ENCODE measurements at places on chromosomes 6 and 20.

DNA sequence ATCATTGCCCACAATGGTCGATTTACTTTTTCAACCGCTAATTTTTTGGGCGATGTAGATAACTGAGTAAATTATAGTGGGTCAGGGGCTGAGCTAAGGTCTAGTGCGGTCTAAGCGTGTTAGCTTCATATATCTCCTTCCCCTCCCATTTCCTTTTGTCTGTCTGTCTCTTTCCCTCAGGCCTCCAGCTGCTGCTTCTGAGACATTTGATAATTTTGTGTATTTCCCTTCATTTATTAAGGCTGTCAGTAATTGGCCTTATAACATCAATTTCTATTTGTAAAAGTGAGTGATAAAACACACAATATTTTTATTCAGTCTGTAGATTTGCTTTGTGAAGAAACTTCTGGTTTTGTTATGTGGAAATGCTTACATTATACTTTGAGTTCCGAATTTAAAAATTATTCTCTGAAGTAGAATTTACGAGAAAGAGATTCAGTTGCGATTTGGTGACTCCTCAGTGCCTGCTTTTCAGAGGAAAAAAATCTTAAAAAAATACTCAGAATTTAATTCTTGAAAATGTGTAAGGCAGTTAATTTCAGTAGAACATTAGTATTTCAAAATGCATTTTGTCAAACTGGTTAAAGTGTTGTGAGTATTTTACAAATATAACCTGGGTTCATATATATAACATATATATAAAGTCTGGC, 1.4 kb downstream of the TMEM170B start:
- DNase-seq: no peak

GRCh38 chr6:44608175-44608574, 220.7 kb downstream of the CDC5L start:
- no peak for DNase-seq

- DNase-seq: no peak
Observed at GRCh38 chr6:64074981-64075380, 439.4 kb downstream of the PHF3 start.

- no peak for DNase-seq
Observed at GRCh38 chr6:51129043-51129442, 310.4 kb downstream of the TFAP2B start.

- no peak for DNase-seq
Observed at GRCh38 chr6:108091288-108091687, 16.7 kb upstream of the OSTM1 start.

DNA sequence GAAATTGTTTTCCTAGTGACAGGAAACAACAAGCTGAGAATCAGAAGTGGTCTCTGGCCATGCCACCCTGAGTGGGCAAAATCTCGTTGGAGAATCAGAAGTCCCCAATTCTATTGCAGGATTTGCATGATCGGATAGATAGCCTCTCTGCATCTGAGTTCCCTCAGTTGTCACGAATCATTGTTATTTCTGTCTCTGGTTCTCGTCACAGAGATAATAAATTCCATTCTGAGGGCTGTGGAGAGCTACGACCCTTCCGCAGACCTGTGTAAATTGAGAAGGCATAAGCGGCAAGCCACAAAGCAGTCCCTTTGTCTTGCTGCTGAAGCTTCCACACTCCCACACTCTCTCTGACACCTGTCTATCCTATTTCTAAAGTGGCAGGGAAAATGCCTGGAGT, 102.4 kb upstream of the CNR1 start:
- no peak for DNase-seq

GRCh38 chr20:48722737-48723191, 105.0 kb downstream of the PREX1 start:
- DNase-seq: no peak

GRCh38 chr6:98576791-98577190, 257.6 kb upstream of the POU3F2 start:
- no peak for DNase-seq

- no peak for DNase-seq
Observed at GRCh38 chr6:26109772-26110171, 22.5 kb downstream of the HFE start.

DNA sequence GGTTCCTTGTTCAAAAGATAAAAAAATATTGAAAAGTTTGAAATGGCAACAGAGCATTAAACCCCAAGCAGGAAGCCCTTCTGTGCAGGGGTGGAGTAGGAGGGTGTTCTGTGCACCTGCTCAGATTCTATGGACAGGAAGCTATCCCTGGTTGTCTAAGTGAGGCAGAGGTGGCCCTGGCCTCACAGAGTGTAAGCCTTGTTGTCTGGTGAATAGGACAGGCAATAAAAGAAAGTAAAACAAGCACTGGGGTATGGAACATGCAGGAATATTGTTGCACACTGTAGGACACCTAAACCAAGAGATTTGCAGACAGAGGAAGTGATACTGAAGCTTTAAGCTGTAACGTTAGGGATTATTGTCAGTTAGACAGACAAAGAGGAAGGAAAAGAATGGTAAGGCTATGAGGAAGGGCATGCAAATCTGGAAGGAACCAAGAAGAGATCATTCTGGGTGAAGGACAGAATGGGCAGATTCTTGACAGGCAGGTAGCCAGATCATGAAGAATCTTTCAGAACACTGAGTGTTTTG, 66.8 kb downstream of the TBC1D7 start:
- no peak for DNase-seq

GRCh38 chr6:136398453-136398852, 108.8 kb upstream of the BCLAF1 start:
- no peak for DNase-seq

- no peak for DNase-seq
Observed at GRCh38 chr6:100112855-100113508, 119.0 kb upstream of the MCHR2 start.

DNA sequence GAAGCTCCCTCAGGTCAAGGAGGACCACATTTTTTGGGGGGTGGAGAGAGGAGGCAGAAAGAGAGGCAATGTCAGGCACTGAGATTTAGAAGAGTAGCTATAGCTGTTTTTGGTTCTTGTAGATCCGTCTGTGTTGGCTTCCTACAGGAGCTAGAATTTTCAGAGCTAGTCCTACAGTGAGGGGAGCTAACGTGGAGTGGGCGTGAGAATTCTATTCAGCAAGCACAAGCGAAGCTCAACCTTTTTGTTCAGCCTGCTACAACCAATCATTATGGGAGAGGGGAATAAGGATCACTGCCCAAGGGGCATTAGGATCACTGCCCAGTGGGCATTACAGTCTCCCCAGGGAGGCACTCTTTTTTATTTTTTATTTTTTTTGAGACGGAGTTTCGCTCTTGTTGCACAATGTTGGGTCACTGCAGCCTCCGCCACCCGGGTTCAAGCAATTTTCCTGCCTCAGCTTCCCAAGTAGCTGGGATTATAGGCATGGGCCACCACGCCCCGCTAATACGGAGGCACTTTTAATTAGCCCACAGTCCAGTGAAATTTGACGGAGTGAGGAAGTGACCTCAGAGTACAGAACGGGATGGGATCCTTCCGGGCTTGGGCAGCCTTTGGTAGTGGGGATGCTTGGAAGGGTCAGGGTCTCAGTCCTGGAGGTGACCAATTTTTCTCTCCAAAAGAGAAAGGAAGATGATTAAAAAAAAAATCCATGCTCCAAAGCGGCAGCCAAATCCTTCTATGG, 1.1 kb upstream of the PANK2 start:
- no peak for DNase-seq

DNA sequence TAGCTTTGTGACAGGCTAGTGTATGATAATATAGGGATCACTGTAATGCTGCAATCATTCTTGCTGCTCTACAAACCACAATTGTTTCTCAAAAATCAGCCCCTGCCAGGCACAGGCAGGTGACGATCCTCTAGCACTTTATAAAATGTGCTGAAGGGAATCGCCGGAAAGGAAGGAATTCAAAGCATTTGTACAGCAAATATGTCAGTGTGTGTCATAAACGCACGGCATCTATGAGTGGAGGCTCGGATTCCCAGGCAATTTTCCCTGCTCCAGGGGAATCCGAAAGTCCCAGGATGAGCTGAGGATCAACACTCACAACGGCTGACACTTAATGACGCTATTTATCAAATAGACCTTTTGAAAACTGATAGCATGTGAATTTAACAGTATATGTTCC, 1.4 kb downstream of the PHACTR1 start:
- no peak for DNase-seq

GRCh38 chr6:163085861-163086623, 328.5 kb upstream of the QKI start:
- DNase-seq: no peak

- no peak for DNase-seq
Observed at GRCh38 chr20:10357061-10357708, 76.8 kb downstream of the MKKS start.

DNA sequence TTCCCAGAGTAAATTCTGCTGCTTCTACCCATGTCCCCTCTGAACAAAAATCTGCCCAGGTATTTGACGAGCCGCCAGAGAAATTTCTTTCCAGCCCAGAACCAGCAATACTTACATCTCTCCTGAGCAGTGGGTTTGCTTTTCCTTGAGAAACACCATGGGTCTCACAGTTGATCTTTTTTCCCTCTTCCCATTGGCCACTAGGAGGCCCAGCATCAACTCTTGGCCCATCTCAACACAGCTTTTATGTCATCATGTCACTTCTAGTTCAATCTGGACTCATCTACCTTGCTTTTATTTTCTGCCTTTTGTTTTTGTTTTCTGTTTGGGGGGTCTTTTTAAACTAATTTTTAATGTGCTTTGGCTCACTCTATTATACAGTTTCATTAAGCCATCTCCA, 18.8 kb downstream of the MAFB start:
- DNase-seq: no peak

- no peak for DNase-seq
Observed at GRCh38 chr20:25739615-25740320, 43.1 kb upstream of the ZNF337 start.

DNA sequence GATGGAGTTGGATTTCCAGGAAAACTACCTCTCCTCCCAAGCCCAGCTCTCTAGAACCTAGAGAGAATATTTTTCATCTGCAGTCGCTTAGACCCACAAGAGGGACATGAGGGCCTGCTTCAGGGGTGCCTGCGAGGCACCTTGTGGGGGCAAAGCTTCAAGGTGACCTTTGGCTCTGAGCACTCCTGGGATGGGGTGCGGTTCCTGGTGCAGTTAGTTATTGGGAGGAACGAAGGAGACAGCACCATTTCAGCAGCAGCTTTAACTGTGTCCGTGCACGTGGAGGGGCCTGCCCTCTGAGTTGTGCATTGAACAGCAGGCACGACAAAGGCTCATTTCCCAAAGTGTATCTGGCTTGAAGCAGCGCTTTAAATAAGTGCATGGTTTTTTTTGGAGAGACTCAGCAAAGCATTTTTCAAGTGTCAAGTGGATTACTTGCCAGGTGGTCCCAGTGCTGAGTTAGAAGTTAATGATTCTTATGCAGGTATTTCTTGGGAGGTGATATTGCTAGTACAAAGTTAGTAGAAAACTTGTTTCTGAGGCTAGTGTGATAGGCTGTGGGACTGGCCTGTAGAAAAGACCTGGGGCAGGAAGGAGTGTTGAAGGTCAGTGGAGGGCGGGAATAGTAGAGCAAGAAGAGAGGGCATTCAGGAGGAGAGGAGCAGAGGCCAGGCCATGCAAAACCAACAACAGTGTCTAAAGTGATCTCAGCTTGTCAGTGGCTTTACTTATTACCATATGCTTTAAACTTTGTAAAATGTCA, 3.8 kb downstream of the IGF2R start:
- no peak for DNase-seq

DNA sequence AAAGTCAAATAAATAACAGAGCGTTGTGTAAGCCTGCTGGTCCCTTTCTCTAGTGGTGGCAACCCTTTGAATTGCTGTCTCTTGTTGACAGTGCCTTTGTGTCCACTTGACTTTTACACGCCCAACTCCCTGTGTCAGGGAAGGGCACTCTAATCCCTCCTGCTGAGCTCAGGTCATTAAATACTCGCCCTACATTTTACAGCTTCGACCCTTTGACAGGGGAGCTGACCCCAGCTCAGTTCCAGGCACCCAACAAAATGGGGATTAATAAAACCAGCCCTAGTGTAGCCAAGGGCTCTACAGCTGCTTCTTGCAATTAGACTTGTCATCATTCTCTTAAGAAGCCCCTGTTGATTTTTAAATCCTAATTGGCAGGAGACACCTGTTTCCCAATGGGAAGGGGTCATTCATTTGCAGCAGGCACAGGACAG, 308.2 kb downstream of the EYA4 start:
- no peak for DNase-seq

- DNase-seq: no peak
Observed at GRCh38 chr6:111474106-111474505, 8.9 kb downstream of the REV3L start.

DNA sequence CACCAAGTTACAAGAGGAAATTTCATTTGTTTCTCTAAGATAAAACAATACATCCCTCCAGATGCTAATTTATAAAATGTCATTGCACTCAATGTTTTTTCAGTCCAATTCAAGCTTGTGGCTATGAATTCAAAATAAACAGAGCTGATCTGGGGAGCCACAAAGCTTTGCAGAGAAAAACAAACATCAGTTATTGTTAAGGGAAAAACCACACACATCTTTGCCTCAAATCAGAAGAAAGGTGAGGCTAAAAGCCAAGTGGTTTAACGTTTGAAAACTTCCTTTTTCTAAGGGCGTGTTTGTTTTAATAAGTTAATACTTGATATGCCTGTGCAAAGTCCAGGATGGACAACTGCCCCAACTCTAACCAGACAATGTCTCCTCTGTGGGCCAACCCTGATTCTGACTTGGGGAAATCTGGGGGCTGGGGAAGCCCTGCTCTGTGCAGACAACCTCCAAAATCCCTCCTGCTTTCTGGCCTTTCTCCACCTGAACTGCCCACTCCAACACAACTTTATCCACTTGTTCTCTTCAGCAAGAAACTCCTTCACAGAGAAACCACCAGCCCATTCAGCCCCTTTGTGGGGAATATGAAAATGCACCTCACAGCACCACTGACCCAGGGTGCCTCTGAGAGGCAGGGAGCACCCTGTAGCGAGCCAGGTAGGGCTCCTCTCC, 44.6 kb upstream of the NT5E start:
- no peak for DNase-seq

DNA sequence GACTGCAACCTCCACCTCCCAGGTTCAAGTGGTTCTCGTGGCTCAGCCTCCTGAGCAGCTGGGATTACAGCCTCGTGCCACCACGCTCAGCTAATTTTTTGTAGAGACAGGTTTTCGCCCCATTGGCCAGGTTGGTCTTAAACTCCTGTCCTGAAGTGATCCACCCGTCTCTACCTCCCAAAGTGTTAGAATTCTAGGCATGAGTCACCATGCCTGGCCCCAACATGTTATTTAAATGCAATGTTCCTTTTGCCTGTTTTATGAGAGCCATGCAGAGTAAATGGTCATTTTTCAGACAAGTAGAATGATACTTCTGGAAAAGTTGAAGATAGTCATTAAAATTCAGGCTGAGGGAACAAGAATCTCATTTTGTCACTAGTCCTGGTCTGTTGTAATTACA, 43.8 kb upstream of the RPS6KA2 start:
- DNase-seq: no peak

- DNase-seq: no peak
Observed at GRCh38 chr6:5833120-5833519, 173.6 kb downstream of the NRN1 start.

DNA sequence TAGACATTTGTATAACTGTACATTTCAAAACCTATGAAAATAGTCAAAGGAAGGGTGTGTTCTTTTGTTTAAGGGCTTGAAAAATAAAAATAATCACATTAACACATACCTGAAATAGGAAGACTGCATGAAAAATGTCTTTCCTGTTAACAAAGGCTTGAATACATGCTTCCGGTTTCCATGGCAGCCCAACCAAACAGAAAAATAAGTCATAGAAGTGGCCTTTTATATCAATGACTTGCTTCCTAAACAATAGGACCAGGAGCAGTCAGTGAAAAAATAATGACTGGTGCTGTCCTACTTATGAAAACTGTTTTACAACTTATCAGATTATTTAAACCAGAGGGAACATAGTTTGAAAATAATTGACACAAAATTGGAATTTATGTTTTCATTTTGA, 412.6 kb upstream of the PLCB4 start:
- DNase-seq: no peak

- peak; percentile 39 for DNase-seq
Observed at GRCh38 chr6:159788753-159789376, 537 bp downstream of the TCP1 start.

Measured in H9 (cell line).